ENCODE measurements at places on chromosomes 16 and 17.

DNA sequence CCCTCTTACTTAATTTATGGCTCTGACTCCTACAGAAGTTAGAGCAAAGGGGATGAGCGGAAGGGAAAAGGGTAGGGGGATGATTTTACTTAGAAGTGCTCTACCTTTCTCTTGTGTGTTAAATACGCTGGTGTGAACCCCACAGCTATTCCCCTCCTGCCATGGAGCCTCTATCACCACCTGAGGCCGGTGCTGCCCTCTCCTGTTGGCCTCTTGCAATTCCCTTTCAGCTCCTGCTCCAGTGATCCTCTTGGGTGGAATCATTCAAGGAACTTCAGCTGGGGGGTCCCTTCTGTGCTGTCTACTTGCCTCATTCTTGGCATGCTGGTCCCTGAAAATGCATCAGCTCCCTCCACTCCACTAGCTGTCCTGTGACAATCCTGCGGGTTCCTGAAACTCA lies 41.8 kb upstream of the CDH8 start:
- DNase-seq, result no peak

- DNase-seq, result no peak
These were observed 6.3 kb downstream of the SLC25A39 start for GRCh38 chr17:44318077-44318892.

GRCh38 chr16:25109643-25110042 lies 1.9 kb upstream of the LCMT1 start:
- DNase-seq, result no peak

DNA sequence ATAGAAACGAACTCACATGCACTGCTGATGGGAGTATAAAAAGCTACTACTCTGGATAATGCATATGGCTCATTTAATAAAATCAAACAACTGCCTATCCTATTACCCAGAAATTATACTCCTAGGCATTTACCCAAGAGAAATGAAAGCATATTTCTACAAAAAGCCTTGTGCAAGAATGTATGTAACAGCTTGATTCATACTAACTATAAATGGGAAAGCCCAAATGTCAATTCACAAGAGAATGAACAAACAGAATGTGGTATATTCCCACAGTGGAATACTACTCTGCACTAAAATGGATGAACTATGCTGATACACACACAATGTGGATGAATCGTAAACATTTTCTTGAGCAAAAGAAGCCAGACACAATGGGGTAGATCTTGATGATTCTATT lies 38.4 kb downstream of the KIAA0753 start:
- no peak for DNase-seq

GRCh38 chr16:5634666-5635180 lies 537.1 kb upstream of the EEF2KMT start:
- no peak for DNase-seq

GRCh38 chr17:43660816-43661493 lies 767 bp downstream of the MEOX1 start:
- no peak for DNase-seq

GRCh38 chr17:42025191-42025579 lies 5.3 kb downstream of the NKIRAS2 start:
- DNase-seq, result no peak

- no peak for DNase-seq
These were observed 21.0 kb downstream of the SEC14L5 start for GRCh38 chr16:4979164-4979563.

DNA sequence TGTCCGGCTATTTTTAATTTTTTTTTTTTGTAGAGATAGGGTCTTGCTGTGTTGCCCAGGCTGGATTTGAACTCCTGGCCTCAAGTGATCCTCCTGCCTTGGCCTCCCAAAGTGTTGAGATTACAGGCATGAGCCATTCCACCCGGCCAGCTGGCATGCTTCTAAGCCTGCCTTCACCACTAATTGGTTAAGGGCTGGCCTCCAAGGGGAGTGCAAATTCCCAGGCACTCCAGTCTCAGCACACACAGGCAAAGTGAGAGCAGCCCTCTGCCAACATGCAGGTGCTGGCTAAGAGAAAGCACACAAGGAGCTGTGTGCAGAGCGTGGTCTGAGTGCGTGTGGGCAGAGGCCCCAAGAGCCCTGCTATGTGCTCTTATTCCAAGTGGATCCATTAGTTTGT lies 149.8 kb upstream of the HS3ST2 start:
- DNase-seq, result no peak

DNA sequence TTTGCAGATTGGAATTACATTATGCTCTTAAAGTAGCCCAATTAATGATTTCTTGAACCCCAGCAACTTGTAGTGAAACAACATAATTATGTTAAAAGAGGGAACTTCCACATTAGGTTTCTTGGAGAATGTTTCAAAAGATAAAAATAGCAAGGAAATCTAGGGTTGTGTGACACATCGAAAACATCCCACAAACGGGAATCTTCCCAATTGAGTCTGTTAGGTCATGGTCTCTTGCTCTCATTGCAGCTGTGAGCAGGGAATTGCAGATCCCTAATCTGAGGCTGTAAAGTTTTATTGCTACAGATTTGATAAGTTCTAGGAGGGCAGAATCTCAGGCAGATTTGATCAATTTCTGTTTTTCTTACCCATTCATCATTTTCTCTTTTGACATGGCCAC lies 6.7 kb upstream of the LPO start:
- DNase-seq, result no peak

GRCh38 chr17:82098169-82098938 lies at the start of gene FASN:
Gene FASN (minus strand): TSS chr17:82098236. CDS start chr17:82096445, 1,791 bp downstream.
- DNase-seq, result peak; percentile 100

DNA sequence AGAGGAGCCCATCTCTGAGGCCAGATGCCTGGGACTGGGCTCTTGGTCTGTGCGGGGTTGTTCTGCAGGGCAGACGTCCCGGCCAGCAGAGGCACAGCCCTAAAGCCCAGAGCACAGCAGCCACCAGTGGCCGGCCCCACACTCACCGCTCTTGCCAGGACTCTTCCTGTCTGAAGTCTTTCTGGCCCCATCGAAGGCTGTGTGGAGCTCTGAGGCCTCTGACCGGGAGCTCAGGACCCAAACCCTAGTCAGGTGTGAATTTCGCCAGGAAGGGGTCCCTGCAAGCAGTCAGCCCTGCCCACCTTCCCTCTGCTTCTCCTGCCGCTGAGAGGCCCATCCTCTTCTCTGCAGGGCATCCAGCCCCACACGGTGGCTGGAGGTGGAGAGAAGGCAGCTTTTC lies 10.7 kb downstream of the ACSF3 start:
- no peak for DNase-seq

- DNase-seq, result peak; percentile 97
These were observed 13.2 kb downstream of the SREBF1 start for GRCh38 chr17:17823433-17824118.

- no peak for DNase-seq
These were observed 10.0 kb downstream of the CNGB1 start for GRCh38 chr16:57960826-57961472.

GRCh38 chr17:63425483-63425882 lies 20.6 kb downstream of the CYB561 start:
- peak; percentile 84 for DNase-seq

DNA sequence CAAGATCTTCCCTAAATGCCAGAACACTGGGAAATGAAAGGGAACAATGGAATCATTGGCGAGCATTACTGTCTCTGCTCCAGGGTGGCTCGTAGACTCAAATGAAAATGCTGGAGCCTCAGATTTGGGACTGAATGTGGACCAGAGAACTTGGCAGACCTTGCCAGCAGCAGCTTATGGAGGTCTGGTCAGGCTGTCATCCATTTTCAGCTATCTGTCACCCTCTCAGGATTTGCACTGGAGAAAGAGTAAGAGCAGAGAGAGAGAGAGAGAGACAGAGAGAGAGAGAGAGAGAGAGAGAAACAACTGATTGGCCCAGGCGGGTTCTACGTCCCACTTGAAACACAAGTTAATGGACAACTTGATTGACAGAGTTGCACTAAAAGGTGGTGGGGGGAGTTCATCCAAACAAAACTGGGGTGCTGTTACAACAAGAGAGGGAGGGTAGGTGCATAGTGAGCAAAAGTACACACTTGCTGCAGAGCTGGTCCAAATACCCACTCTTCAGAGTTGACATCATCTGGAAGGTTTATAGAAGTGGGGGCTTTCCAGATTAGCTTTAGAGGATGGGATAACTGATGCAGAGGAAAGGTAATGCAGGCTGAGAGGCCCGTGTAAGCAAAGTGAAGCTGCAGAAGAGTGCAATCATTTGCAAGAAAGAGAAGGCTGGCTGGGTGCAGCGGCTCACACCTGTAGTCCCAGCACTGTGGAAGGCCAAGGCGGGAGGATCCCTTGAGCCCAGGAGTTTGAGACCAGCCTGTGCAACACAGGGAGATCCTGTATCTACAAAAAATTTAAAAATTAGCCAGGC lies 16.5 kb upstream of the NSMCE1 start:
- no peak for DNase-seq

DNA sequence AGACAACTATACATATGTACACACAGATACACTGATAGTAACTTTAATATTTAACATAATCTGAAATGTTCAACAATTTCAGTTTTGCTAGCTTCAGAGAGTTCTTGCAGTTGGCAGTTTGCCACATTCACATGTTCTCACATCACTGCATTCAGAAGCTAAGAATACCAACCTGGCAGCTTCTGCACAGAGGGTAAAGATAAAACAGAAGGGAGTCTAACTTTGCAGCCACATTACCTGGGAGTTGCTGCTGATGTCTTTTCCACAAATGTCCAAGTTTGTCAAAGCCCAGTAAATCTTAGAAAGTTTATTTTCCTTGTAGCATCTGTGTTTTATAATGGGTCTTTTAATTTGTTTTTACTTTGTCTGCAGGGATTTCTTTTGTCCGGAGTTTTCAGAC lies 332.0 kb downstream of the BCAS3 start:
- DNase-seq, result no peak

DNA sequence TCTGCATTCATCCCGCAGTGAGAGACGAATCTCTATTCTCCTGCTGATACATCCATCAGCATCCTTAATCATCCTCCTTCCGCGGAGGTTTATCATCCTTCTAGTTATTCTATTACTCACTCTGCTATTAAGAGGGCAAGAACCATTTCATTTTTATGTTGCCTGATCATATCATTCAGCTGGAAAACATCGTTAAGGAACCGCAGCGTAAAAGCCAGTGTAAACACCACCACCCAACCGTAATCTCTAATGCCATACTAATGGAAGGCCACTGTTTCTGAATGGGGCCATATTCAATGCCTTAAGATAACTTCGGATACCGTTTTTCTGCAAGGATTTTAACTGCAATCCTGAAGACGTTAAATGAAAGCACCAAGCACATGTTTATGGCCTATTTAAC lies 36.7 kb upstream of the ERCC4 start:
- DNase-seq, result no peak

GRCh38 chr17:39867084-39867879 lies 720 bp upstream of the ZPBP2 start:
- DNase-seq, result no peak

DNA sequence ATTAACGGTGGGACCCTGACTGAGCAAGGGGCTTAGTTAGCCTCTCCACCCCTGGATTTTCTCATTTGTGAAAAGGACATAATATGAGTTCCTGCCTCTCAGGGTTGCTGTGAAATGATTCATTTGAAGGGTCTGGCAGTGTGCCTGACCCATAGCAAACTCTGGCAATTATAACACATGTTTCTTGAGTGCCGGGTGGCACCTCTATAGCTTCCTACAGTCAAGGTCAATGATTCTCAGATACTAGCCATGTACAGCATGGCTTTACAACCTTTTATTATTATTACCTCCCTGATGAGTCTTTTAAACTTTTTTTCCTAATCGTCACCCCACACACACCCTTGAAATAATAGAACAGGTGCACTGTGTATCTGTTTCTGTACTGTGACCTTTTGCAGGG lies 42.1 kb downstream of the TMEM114 start:
- no peak for DNase-seq

- DNase-seq, result no peak
These were observed 2.5 kb downstream of the ITGAD start for GRCh38 chr16:31395647-31396046.

DNA sequence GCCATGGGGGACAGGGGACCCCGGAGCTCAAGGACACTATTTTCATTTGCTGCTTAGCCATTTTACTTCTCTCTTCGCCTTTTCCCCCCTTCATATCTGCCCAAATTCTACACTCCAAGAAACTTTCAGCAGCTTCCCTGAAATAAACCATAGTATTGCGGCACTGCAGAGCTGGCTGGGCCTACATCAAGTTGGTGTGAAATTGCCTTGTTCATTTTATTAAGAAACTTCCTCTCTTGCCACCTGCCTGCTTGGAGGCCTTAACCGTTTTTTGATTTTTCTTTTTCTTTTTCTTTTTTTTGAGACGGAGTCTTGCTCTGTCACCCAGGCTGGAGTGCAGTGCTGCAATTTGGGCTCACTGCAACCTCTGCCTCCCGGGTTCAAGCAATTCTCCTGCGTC lies 7.4 kb upstream of the CPNE2 start:
- DNase-seq, result no peak

DNA sequence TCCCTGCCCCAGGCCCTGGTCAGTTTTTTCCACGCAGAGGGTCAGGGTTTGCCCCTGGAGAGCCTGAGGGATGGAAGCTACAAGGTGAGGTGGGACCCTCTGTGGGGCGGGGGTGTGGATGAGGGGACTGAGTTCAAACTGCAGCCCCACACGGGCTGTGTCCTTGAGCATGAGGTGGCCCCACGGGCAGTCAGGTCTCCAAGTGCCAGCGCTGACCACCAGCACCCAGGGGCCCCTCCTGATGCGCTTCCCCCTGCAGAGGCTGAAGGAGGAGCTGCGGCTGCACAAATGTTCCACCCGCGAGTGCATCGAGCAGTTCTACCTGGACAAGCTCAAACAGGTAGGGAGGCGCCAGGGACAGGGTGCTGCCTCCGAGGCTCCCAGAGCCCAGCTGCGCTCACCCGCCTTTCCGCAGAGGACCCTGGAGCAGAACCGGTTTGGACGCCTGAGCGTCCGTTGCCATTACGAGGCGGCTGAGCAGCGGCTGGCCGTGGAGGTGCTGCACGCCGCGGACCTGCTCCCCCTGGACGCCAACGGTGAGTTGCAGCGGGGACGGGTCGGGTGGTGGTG lies 4.3 kb downstream of the TSR3 start:
- DNase-seq, result no peak

DNA sequence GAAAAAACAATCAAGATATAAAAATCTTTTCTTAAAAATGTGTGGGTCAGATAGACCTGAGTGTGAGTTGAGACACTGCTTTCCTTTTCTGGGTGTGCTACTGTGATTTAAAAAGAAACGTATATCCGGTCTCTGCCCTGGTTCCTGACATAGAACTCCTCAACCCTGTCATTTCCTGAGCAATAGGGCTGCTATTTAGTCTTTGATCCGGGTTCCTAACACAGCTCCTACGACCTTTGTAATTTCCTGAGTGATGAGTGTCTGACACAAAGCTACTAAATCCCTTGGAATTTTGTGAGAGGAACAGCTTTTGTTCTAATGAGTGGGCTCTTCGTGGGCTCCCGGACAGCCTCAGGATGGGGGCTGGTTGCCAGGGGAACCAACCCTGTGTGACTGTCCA lies 93.9 kb upstream of the FA2H start:
- DNase-seq, result no peak

DNA sequence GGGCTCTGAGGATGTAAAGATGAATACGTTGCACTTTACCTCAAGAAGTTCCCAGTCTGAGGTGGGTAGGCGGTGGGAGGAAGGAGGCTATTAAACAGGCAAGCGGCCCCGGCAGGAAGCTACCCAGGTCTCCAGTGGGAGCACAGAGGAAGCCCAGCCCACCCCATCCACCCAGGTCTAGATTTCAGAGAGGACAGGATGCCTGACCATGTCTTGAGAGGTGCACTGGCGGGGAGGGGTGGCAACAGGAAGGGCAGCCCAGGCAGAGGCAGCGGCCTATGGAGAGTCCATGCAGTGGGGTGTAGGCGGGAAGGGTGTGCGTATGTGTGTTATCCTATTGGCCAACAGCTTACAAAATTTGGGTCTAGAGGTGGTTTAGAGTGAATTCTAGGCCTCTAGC lies 13.9 kb downstream of the SARM1 start:
- no peak for DNase-seq

GRCh38 chr16:79287424-79287917 lies 313.1 kb downstream of the MAF start:
- DNase-seq, result no peak

Measured in HuH-7.5 (cell line).